Suprapubic skin (tissue), 4 donors: ENCODE measurements at places on chromosomes 1 and 21. TPM values are rescaled to one million over a fixed set of nuclear protein-coding genes. Genes with fewer than 3 reads are reported as not detected.

Gene MYOCOS
- not detected for total RNA-seq

Gene ADGRL4
- total RNA-seq = 2.8 TPM

Gene HHIPL2
- not detected for total RNA-seq

Gene CCDC190
- not detected for total RNA-seq

Gene GJA4
- total RNA-seq = 10.7 TPM

Gene CLDN14
- total RNA-seq = not detected

Gene CD160
- not detected for total RNA-seq

Gene INSRR
- not detected for total RNA-seq

Gene KRTAP26-1
- total RNA-seq = 3.4 TPM

Gene TOMM40L
- 7.3 TPM for total RNA-seq

Gene RYR2
- total RNA-seq = 0.53 TPM

Gene OR2T35
- total RNA-seq = 0.36 TPM

Gene DMRTA2
- not detected for total RNA-seq

Gene KDF1
- total RNA-seq = 43.6 TPM

- DNase-seq = no peak
These were observed 3.7 kb downstream of the ENTREP3 start for GRCh38 chr1:155251566-155251965.

DNA sequence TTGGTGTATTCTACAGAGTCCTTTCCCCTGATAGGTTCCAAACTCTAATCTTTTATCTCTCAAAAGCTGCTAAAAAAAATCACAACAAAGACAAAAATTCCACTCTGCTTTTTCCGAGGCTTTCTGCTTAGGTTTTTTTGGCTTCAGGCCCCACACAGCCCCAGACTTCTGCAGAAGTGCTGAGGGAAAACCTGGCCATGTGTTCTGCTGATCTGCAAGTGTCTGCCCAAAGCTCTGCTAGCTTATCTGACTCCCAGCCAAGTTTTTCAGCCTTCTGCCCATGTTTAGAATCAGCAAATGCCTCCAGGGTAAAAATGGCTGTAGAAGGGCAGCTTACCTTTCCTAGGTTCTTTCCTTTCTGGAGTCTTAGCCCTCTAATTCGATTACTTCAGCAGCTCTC lies 28.4 kb downstream of the DISP3 start:
- peak; percentile 9 for DNase-seq

DNA sequence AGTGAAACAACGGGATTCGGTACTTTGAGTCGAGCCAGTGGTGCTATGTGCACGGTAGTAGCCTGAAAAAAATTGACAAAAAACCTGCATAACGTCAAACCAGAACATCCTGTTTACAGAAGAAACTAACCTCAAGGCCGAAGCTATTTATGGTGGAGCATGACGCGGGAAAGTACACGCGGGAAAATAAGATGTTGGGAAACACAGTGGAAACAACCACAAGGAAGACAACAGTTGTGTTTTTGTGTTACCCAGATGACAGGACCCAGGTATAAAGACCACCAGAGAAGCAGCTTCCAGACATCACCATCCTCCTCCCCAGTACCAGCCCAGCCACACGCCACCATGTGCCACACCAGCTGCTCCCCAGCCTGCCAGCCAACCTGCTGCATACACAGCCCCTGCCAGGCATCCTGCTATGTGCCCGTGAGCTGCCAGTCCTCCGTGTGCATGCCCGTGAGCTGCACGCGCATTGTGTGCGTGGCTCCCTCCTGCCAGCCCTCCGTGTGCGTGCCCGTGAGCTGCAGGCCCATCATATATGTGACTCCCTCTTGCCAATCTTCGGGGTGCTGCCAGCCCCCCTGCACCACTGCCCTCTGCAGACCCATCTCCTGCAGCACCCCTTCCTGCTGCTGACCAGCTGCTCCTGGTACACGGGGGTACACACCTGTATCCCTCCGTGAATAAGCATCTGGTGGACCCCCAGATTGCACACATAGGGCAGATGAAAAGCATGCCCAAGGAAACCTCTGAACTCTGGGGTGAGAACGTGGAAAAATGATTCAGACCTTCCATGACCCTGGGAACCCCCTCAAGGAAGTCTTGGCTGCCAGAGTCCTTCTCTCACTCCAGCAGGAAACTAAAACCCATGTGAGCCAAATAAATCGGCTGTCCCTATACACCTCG lies at the start of gene KRTAP12-3:
KRTAP12-3 (plus strand) TSS at position 298 of the 906 bp plus-strand sequence; CDS start at position 346, 48 bp downstream.
- DNase-seq = no peak

- no peak for DNase-seq
These were observed 103.0 kb upstream of the VAV3 start for GRCh38 chr1:108067884-108068540.

DNA sequence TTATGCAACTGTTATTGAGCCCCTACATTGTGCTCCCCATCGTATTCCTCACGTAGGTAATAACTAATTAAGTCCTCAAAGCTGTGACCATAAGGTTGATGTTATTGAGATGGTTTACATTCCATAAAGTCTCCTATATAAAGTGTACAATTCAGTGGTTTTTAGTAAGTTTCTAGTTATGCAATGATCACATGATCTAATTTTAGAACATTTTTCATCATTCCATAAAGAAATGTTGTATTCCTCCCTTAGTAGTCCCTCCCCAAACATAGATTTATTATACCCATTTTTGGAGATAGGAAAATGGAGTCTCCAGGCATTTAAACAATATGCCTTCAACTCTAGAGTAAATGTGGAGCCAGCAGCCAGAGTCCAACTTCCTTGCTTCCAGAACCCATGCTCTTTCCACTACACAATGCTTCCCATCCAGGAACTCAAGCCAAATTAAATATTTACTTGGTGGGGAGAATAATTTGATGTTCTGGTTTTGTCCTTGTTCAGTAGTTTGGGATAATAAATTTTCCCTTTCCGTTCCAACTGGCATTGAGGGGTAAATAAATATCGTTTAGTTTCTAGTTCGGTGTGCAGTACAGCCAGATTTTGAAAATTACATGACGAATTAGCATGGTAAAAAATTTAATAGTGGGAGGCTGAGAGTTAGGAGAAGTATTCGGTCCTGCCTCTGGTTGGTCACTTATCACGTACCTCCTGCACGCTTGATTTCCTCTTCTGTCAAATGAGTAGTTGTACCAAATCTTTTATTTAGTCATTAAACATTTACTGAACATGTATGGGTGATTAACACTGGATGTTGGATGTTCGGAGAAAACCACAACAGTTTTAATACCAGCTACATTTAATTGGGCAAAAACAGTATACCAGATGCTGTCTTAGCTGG lies 66.3 kb downstream of the CACHD1 start:
- DNase-seq = no peak

DNA sequence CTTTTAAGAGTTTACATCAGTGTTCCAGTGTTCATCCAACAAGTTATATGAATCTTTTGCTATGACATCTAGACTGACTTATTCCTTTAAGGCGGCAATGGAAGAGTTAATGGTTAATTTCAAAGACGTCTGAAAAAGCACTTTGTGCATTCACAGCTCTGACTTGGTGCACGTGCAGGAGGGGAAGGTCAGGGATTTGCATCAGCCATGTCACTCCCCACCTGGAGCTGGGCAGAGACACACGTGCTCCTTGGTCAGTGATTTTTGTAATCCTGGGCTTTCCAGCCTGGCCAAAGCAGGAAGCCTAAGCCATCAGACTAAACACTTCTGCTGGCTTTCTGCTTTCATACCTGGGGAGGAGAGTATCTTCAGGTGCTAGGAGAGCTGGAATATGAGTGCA lies 96.3 kb downstream of the ST3GAL3 start:
- DNase-seq = no peak

GRCh38 chr1:87473203-87473661 lies 144.6 kb downstream of the LMO4 start:
- DNase-seq = no peak

GRCh38 chr1:67535474-67535873 lies 105.3 kb upstream of the SERBP1 start:
- DNase-seq = peak; percentile 85

DNA sequence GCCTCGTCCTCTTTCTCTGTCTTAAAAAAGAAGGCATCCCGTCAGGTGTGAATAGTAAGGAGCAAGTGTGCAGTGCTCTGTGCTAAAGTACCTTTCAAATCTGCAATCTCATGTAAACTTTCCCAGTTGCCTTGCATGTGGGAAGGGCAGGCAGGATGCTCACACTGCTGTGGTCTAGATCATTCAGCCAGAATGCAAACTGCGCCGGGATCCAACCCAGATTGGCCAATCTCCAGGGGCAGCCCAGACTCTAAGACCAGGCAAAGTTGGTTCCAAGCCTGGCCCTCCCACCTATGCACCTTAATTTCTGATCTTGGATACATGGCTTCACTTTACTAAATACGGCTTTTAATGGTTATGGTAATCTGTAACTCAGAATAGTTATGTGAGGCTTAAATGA lies 3.2 kb upstream of the MAP1LC3C start:
- DNase-seq = no peak

GRCh38 chr21:45990741-45991605 lies 9.4 kb downstream of the COL6A1 start:
- peak; percentile 59 for DNase-seq

DNA sequence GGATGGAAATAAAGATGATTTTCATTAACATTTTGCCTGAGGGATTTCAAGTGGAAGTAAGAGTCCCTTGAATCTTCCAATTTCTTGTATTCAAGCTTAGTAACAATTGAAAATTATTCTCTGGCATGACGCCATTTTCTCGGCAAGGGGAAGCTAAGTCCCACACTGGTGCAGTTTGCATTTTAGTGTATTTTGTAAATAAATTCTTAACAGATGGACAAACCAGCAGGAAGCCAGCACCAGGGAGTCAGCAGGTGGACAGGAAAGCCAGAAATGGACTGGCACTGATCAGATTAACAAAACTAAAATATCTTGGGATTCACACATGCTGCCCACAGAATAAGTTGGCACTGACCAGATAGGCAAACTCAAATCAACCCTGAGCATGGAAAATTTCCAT lies 311.3 kb downstream of the LRRIQ3 start:
- DNase-seq = no peak

GRCh38 chr1:211643324-211644212 lies 31.9 kb downstream of the NEK2 start:
- peak; percentile 77 for DNase-seq

DNA sequence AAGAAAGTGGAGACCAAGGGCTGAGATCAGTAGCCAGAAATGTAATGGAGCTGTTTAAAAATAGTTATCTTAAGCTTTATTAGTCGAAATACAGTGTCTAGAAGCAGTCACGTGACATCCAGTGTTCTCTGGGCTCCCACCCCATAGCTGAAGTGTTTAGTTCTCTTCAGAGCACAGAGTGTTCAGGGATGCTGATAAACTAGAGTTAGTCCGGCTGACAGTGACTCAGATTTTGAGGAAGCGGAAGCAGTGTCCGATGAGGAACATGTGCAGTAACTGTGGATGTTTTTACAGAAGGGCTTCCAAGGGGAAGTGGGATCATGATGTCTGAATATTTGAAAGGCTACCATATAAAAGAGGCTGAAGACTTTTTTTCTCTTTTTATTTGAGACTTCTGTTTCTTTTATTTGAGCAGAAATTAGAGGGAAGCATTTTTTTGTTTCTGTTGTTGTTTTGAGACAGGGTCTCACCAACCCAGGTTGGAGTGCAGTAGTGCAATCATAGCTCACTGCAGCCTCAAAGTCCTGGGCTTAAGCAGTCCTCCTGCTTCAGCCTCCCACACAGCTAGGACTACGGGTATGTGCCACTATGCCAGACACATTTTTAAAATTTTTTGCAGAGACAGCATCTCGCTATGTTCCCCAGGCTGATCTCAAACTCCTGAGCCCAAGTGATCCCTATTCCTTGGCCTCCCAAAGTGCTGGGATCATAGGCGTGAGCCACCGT lies 124.2 kb downstream of the GALNT2 start:
- no peak for DNase-seq

DNA sequence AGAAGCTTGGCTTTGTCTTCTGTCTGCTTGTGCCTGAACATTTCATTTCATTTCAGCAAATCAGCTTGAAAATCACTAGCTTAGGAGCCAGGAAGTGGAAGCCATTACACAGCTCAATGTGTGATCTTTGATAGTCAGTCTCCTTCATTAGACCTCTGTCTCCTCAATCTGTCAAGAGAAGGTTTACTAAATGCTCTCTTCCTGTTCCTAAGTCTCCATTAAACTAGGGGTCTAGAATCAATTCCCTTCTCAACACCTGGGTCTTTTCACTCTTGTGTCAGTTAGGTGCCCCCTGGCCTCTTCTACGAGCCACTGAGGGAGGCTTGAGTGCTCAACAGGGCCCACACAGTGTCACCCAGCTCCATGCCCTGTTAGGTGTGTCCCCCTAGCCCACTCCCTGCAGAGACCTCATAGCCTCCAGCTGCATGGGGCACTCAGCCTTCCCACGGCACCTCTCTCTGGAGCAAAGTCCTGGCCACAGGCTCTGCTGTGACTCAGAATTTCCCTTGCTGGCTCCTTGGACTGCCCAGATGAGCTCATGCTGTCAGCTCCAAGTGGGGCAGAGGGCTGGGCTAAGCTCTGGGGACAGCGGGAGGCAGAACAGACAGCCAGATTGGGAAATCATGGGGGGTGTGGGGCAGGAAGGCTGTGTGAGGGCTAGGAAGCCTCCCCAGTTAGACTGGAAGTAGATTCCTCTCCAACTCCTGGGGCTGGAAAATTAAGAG lies 115.7 kb upstream of the IPO9 start:
- DNase-seq = peak; percentile 98

DNA sequence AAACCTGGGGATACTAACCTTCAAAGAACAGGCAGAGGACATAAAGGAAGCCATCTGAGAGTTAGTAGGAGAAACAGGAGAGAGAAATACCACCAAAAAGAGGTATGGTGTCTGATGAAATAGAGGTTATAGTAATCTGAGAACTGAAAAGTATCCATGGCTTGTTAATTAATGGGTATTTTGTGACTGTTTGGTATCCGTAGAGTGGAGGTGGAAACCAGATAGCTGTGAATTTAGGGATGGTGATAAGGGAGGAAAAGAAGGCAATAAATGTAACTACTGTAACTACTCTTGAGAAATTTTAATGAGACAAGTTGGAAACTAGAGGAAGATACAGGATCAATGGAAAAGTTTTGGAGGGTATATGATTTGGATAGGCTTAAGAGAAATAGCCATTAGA lies 27.5 kb downstream of the PRKAA2 start:
- no peak for DNase-seq

DNA sequence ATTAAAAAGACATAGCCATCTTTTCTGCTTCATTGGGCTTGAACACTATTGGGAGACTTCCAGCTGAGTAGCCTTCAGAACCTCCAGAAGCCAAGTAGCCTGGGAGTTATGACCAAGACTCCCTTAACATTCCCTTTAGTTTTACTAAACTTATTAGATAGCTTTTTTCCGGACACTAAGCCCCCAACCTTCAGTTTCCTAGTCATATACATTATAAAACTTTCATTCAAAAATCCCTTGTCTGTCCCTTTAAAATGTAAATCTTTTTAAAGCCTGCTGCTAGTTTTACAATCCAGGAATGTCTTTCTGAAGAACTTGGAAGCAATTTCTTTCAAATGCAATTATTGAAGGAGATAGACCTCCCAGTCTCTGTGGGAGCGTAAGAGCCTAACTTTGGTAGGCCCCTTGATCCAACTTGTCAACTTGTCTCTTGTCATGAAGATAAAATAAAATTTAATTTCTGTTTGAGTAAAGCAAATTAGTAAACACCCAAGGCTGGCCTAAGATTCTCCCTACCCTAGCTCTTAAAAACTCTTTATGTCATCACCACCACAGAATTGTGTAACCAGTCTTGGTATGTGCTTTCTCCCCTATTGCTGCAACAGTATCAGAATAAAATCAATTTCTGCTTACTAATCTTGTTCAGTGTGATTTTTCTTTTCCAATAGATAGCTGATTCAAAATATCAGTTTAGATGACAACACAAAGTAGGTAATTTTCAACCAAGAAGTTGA lies 796.2 kb downstream of the PLA2G4A start:
- DNase-seq = no peak

- DNase-seq = no peak
These were observed 9.3 kb upstream of the RSRP1 start for GRCh38 chr1:25256578-25256965.

- no peak for DNase-seq
These were observed 184.5 kb upstream of the KAZN start for GRCh38 chr1:14413819-14414490.
